ENCODE measurements at places on chromosomes 16 and 17.

- DNase-seq, result no peak
Measured at GRCh38 chr16:50666658-50667496, 14.2 kb downstream of the SNX20 start.

DNA sequence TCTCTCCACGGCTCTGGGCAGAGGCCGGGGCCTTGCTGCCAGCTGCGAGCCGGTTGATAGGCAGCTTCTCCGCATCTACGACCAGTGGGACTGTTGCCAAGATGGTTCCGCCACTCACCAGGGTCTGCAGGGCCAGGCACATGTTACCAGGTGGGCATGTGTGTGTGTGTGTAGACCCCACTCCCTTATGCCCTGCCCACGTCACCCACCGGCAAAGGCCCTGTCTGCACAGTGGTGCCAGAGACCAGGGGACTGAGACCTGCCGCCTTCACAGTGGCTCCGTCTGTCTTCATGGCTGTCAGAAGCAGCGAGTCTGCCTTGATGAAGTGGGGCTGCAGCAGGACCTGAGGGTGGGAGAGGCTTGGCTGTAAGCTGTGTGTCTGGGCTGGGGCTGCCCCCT is 17.7 kb downstream of the SREBF1 start:
- no peak for DNase-seq

- DNase-seq, result no peak
Measured at GRCh38 chr16:22317001-22317530, 19.9 kb downstream of the POLR3E start.

- DNase-seq, result no peak
Measured at GRCh38 chr16:69120096-69120664, 12.2 kb downstream of the CHTF8 start.

DNA sequence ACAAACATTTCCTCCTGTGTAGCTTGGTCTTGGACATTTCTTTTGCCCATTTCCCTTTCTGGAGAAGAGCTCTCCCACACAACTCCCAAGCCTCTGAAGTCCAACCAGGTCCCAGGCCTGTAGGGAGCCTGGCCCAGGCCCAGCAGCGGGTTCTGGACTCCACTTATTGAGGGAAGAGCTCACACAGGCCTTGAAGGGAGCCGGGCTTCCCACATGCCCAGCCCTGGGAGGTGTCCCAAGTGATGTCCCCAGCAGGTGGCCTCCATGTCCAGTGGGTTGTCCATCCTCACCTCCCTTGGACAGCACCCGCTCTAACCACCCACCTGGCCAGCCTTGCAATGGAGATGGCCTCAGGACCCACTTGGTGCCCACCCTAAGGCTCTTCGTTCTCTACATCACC is 5.9 kb upstream of the EPX start:
- DNase-seq, result no peak

- no peak for DNase-seq
Measured at GRCh38 chr17:8719291-8720246, 25.1 kb downstream of the CCDC42 start.

DNA sequence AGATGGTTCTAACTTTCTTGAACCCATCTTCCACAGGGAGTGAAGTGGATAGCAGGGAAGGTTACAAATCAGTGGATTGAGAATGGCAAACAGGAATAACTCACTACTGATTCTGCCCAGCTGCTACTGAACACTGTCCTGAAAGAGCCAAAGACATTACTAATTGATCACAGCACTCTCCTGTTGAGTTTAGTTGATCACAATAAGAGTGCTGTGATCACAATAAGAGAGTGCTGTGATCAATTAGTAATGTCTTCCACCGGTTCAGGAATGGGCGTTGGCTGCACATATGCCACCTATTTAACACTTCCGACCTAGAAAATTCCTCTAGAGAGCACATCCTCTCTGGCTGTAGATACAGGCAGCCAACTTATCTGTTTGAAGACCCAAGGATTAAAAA is 11.4 kb downstream of the CFAP97D1 start:
- no peak for DNase-seq
